Calu3 (cell line): ENCODE measurements at places on chromosomes 7 and 10. TPM values are rescaled to one million over a fixed set of nuclear protein-coding genes. Genes with fewer than 3 reads are reported as not detected.
A peak's percentile ranks its signal among the peaks of the same experiment; 100 is the strongest.

Gene BEND7
- 7.4 and 8.3 TPM in 2 replicates for total RNA-seq

Gene PKD2L1
- not detected in 2 replicates for total RNA-seq

Gene TEX36
- not detected in 2 replicates for total RNA-seq

Gene MRPL43
- 42.7 and 44.7 TPM in 2 replicates for total RNA-seq

Gene SAP25
- total RNA-seq: 3.1 and 3.2 TPM in 2 replicates

Gene TMEM196
- total RNA-seq: not detected in 2 replicates

Gene TMEM26
- not detected in 2 replicates for total RNA-seq

DNA sequence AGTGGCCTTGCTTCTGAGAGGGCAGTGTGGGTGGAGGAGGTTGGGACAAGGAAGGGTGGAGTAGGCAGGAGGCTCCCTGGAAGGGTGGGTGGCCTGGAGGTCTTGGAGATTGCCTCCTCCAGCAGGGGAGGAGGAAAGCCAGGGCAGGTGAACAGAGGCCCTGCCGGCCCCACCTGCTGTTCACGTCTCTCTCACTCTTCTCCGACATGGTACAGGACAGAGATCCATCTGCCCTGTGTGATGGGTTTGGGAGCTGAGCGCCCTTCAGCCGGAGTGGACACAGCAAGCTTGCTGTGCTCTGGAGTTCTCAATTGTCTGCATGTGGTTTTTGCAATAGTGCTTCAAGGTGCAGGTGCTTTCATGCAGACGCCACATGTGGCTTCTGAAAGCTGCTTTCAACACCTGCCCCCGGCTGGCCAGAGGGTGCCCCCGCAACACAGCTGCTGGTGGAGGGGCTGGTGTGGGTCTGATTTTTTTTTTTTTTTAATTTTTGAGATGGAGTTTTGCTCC is 82.8 kb upstream of the GNA12 start:
- H3K4me3 ChIP-seq: no peak overlapping the region
- H3K27me3 ChIP-seq: no peaks in the 10 kb centered on the region
- H3K36me3 ChIP-seq: peaks cover 29% of the 10 kb centered on the region
- H3K27ac ChIP-seq: no peak overlapping the region
- no peak for DNase-seq

- peak within 1 kb of the TSS; percentile 47 for H3K27ac ChIP-seq
- peaks cover 34% of the 10 kb centered on the region for H3K36me3 ChIP-seq
- H3K4me1 ChIP-seq: peaks cover 8% of the 10 kb centered on the region
- peak; percentile 86 for DNase-seq
Measured at GRCh38 chr7:64562626-64563278, at the start of gene ZNF680. Gene ZNF680 (minus strand): TSS chr7:64563071. CDS start chr7:64562954, 117 bp downstream.

GRCh38 chr7:152579070-152579469 is 96.9 kb downstream of the XRCC2 start:
- no peaks in the 10 kb centered on the region for H3K27me3 ChIP-seq
- no peak overlapping the region for H3K4me3 ChIP-seq
- H3K36me3 ChIP-seq: no peaks in the 10 kb centered on the region
- no peak overlapping the region for H3K27ac ChIP-seq
- H3K4me1 ChIP-seq: no peaks in the 10 kb centered on the region
